ENCODE measurements at places on chromosomes 3 and 15.

GRCh38 chr3:29926378-29926777 lies 645.5 kb downstream of the RBMS3 start:
- no peak for DNase-seq

DNA sequence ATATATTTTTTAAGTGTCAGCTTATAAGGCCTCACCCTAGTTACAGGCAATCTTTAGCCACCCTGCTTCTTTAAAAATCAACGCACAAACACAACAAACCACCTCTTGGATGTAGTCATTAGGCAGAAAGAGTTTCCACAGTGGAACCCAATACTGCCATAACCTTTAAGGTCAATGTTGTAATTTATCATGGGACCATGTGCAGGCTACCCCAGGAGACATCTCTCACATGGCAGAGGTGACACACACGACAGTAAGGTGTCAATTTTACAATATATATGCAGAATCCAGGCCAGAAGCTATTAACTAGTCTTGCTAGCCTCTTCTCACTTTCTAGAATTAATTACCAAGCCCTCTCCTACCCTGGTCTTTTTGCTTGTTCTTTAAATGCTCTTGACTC lies 336.5 kb downstream of the MAGI1 start:
- DNase-seq, result no peak

- no peak for DNase-seq
Measured at GRCh38 chr3:122985539-122985938, 42.0 kb downstream of the SEMA5B start.

- DNase-seq, result no peak
Measured at GRCh38 chr3:80331494-80332170, 563.8 kb upstream of the ROBO1 start.

DNA sequence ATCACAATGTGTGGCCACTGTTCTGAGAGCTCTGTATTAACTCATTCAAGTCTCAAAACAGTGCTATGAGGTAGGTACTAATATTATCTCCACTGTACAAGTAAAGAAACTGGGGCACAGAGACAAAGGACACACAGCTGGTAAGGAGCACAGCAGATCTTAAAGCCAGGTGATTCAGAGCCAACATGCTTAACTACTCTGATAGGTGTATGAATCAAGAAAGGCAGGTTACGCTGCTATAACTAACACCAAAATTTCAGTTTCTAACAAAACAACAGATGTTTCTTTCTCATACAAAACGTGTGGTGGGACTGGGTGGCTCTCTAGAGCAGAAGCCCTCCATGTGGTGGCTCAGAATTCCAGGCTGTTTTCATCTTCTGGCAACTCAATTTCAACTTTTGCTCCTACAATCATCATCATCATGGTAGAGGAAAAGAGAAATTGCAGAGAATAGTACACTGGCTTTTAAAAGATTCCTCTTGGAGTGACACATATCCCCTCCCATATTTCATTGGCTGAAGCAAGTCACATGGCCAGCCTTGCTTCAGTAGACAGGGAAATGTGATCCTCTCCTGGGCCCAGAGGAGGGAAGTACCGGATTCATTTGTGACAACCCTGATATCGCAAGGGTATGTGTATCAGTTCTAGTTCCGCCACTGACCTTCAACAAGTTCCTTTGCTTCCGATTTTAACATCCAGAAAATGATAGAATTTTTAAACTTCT lies 126.2 kb upstream of the PTX3 start:
- DNase-seq, result peak; percentile 15

GRCh38 chr3:9666704-9667445 lies 17.6 kb downstream of the MTMR14 start:
- no peak for DNase-seq

DNA sequence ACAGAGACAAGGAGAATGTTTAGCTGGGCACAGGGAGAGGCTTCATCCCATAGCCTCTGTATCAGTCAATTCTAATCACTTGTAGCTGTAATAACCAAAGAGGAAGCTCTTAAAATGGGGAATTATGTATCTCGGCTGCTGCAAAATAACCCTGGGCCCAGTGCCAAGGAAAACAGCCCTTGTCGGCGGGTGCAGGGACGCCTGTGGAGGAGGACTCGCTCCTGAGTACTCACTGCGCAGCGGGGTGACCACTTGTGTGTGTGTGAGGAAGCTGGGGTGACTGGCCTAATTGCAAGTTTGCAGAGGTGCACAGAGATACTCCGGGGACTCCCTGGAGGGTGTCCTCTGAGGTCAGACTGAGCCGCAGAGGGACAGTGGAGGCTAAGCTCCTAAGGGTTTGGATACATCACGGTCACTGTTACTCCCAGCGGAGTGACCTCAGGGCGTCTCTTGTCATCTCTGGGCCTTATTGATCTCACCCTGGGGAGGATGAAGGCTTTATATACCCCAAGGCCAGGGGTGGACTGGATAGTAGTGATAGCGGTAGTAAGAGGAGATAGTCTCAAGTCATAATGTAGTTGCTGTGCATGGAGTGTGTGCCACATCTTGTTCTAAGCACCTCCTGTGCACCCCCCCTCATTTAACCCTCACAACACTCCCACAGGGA lies 37.2 kb downstream of the SLC6A6 start:
- peak; percentile 78 for DNase-seq

- no peak for DNase-seq
Measured at GRCh38 chr3:117531078-117531767, 821.6 kb downstream of the TUSC7 start.

GRCh38 chr3:129576514-129577352 lies 29.7 kb downstream of the PLXND1 start:
- peak; percentile 53 for DNase-seq

DNA sequence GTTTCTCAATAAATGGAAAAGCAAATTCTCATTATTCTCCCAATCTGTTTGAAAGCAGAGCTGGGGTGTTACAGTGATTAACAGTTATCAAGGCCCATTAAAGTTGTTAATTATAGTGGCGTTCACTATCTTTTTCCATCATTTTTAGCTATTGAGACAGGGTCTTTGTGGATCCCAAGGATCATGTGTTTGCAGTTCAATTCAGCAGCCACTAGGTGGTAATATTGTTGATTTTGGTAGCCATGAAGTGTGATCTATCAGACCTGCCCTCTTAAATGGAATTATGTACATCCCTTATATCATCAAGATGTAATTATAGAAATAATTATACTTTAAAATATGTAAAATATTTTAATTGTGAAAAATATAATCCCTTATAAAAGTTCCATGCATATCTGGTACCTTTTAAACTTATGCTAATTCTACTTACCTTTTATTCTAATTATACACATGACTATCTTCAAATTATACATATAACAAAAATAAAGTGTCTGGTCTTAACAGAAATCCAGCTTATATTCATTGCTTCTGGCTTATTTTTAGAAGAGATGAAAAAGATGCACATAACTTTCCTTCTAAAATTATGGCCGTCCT lies 126.4 kb downstream of the GREM1 start:
- no peak for DNase-seq

GRCh38 chr3:118412503-118412902 lies 622.1 kb downstream of the IGSF11 start:
- no peak for DNase-seq

DNA sequence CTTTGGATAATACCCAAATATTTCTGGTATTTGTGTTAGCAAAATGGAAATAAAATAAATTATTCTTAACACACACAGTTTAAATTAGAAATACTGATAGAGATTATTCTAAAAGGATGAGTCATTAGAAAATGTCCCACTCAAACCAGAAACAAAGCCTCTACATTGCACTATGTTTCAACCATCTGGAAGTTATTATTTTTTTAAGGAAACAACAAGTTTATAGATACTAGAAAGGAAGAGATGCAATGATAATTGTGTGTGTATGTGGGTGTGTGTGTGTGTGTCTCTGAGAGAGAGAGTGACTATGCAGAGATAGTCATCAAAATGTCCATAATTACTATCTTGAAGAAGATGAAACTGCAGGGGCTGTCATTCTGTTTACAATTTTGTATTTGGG lies 1340.5 kb downstream of the ROBO1 start:
- DNase-seq, result no peak

- DNase-seq, result no peak
Measured at GRCh38 chr3:172550347-172550943, 27.2 kb upstream of the TNFSF10 start.

DNA sequence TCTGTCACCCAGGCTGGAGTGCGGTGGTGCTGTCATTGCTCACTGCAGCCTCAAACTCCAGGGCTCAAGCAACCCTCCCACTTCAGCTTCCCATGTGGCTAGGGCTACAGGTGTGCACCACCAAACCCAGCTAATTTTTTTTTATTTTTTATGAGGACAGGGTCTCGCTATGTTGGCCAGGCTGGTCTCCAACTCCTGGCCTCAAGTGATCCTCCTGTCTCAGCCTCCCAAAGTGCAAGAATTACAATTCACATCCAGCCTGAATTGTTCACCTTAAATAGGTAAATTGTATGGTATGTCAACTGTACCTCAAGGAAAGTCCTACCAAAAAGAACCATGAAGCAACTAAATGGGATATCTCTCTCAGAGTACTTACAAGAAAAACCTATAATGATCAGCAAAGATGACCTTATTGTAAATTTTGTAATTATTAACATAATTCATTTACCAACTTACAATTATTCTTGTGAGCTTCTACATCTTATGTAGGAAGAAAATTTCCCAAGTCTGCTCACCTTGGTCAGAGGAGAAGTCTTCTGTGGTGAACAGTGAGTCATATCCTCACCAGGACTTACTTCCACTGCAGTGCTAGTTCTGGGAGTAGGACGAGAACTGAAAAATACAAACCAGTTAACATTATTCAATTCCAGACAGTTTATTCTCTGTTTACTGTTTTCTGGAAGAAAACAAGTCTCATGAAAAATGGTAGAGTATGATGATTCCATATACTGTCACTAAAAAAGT lies 54.4 kb downstream of the ULK4 start:
- no peak for DNase-seq

GRCh38 chr3:32002561-32003368 lies 21.2 kb downstream of the ZNF860 start:
- DNase-seq, result no peak

DNA sequence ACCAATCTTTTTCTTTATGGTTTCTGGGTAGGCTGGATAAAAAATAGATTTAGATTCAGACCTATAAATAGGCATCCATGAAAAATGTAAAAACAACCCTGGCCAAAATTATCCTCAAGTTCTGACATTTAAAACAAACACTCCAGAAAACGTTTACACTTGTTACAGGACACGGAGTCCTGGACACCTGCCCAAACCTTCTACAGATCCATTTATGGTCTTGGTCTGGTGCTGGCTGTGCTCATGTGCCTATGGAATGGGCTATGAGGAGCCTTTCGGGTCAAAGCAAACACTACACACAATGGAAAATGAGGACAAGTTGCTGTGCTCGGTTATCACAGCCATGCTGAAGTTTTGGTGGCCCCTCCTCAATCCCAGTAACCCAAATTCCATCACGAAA lies 108.1 kb downstream of the PDZRN3 start:
- peak; percentile 59 for DNase-seq

GRCh38 chr15:73704869-73705645 lies 20.9 kb downstream of the CD276 start:
- peak; percentile 71 for DNase-seq

DNA sequence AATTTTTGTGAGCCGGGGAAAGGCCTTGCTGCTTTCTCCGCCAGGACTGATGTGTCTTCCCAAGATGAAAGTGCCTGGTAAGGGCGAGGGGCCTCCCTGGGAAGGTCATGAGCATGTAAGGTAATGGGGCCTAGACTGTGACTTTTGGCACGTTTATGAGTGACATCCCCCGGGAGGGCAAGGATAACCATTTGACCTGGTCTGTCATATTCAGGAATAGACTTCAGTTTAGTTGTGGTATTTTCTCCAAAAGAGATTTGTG lies 631 bp upstream of the CNBP start:
- peak; percentile 44 for DNase-seq

GRCh38 chr15:38859574-38859973 lies 295.0 kb upstream of the RASGRP1 start:
- DNase-seq, result no peak

DNA sequence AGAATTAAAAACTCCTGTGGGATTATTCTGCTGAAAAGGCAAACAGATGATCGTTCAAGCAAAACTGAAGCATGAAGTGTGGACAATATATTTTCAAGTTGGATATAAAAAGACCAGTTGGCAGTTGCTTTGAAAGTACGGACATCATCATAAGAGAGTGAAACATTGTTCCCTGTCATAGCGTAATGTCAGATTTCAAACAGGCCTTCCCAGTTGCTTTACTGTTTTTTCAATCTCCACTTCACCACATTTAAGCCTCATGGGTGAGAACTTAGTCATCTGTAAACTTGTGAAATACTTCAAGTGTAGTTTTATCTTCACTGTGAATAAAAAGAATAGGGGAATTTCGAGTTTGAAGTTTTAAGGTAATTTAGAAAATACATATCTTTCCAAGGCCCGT lies 435.1 kb upstream of the CNTN3 start:
- no peak for DNase-seq

GRCh38 chr3:89372456-89372855 lies 265.0 kb downstream of the EPHA3 start:
- DNase-seq, result no peak

- no peak for DNase-seq
Measured at GRCh38 chr15:70253461-70254156, 155.9 kb upstream of the TLE3 start.

- no peak for DNase-seq
Measured at GRCh38 chr15:46713045-46713444, 1004.3 kb upstream of the SEMA6D start.

GRCh38 chr15:92014281-92015030 lies 160.9 kb downstream of the SLCO3A1 start:
- peak; percentile 76 for DNase-seq

DNA sequence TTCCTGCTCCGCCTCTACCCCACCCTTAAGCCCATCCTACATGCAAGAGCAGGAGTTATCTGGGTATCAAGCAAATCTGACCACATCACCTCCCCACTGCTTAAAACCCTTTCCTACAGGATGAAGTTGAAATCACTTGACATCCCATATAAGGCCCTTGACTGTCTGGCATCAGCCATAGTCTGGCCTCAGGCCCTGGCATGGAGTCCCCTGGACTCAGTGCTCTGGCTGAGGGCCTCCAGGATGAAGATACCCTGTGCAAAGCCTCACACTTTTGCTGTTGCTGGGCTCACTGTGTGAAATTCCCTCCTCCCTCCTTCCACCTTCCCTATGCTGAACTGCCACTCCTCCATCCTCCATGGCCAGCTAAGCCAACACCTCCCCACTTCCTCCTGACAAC lies 65.2 kb upstream of the GLCE start:
- DNase-seq, result no peak

GRCh38 chr15:39433376-39433775 lies 147.5 kb upstream of the THBS1 start:
- DNase-seq, result no peak

DNA sequence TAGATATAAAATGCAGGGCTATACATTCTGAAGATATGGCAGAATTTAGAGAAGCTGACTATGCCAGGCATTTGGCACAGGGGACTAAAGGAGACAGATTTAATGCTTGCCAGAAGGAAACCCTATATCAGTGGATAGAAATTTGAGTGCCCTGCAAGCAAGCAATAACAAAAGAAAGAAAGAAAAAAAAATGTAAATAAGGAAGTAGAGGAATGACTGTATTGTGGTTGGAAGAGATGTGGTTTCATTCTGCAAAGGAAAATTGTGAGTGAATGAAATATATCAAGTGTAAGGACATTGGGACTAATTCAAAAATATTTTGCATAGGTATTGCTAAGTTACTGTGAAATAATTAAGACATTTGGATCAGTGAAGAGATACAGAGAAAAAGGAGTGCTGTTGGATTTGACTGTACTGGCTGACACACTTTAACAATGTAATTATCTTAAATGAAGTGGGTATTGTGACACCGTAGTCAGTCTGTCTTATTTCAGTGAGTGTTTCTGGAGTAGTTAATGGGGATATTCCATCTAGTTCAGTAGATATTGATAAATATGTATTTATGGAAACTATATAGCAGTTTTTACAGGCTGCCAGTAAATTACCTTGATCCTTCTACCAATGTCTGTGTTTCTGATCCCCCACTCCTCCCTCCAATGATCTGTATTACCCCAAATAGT lies 418.2 kb downstream of the CNTN4 start:
- DNase-seq, result no peak
